ENCODE measurements at places on chromosomes 13 and 19.
A peak's percentile ranks its signal among the peaks of the same experiment; 100 is the strongest.

- DNase-seq, result no peak
Observed at GRCh38 chr19:13056052-13056660, 46.5 kb downstream of the LYL1 start.

DNA sequence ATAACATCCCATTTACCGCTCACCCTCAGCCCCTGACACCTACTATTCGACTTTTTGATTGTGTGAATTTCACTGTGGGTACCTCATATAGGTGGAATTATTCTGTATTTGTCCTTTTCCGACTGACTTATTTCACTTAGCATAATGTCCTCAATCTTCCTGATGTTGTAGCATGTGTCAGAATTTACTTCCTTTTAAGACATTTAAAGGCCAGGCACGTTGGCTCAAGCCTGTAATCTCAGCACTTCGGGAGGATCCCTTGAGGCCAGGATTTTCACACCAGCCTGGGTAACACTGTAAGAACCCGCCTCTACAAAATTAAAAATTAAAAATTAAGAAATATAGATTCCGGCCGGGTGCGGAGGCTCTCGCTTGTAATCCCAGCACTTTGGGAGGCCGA lies 13.0 kb downstream of the ZNF490 start:
- no peak for DNase-seq

DNA sequence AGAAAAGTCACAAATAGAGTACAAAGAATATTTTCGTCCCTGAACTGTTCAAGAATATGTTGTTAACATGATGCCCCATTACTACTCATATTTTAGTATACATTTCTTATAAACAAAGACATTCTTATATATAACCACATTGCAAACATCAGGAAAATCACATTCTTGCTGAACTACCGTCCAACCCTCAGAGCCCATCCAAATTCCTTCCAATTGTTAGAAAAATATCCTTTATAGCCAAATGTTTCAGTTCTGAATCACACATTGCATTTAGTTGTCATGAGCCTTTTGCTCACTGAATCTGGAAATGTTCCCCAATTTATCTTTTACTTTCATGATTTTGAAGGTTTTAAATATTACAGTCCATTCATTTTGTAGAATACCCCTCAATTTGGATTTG lies 467.8 kb upstream of the ARGLU1 start:
- no peak for DNase-seq

DNA sequence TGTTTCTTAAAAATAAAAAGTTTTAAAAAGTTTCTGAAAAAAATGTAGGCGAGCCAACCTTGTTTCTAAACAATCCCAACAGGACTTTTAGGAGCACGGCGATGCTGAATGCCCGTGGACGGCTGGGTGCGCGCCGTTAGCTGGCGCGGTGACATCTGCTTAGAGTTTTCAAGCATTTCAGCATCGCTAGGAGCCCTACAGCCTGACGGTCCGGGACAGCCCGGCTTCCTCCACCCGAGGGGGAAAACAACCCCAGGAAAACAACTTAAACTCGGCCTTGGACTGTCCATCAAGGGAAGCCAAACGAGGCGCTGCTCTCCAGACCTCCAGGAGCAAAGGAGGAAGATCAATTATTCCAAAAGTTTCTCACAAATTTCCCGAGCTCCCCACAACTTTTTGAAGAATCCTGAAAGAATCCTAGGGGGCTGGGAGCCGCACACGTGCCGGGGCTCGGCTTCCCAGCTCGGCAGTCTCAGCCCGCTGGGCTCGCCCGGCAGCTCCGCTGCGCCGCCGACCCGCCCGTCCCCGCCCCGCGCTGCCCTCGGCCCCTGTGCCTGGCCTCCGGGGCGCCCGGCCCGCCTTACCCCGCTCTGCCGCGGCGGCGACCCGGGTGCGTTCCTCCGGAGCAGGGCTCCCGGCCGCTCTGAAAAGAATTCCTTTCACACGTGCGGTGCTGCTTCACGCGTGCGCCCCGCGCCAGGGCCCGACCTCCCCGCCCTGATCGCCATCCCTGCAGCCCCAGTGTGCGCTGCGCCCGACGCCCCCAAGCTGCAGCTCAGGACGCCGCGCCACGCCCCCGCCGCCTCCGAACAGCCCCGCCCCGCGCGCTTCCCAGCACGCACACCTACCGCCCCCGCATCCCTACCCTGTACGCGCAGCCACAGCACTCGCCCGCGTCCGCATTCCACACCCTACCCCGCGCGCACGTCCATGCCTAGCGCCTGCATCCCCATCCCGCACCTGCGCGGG lies at the start of gene GJA3:
Gene GJA3 (minus strand): TSS at position 747 of the 969 bp plus-strand sequence. CDS start 17,764 bp downstream, outside the sequence.
- peak; percentile 37 for DNase-seq

DNA sequence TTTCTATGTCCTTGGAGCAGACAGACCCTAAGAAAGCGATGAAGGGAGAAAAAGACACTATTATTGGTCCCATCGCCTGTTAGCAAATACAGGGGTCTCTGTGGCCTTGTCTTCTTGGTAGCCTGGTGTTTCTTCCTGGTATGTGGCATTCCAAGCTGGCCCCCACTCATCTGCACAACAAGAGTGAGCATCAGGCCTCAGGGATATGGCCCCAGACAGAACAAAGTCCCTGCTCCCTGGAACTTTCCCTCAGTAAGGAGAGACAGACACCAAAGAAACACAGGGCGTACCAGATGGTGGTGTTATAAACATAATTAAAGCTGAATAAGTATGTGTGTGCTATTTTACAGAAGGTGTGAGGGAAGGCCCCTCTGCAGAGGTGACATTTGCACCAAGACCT lies 48.2 kb upstream of the KPNA3 start:
- DNase-seq, result no peak
